ENCODE measurements at places on chromosomes 5 and 9.

GRCh38 chr5:179316111-179316551, 29.1 kb downstream of the ADAMTS2 start:
- no peak for DNase-seq

GRCh38 chr5:74500110-74500917, 140.2 kb downstream of the ENC1 start:
- DNase-seq, result no peak

GRCh38 chr9:75504721-75505120, 385.8 kb upstream of the PCSK5 start:
- no peak for DNase-seq

GRCh38 chr5:113293068-113293974, 141.5 kb downstream of the TSSK1B start:
- no peak for DNase-seq

- no peak for DNase-seq
Observed at GRCh38 chr5:94945656-94946055, 327.2 kb downstream of the SLF1 start.

GRCh38 chr9:72586388-72587130, 65.2 kb downstream of the TMC1 start:
- DNase-seq, result no peak

DNA sequence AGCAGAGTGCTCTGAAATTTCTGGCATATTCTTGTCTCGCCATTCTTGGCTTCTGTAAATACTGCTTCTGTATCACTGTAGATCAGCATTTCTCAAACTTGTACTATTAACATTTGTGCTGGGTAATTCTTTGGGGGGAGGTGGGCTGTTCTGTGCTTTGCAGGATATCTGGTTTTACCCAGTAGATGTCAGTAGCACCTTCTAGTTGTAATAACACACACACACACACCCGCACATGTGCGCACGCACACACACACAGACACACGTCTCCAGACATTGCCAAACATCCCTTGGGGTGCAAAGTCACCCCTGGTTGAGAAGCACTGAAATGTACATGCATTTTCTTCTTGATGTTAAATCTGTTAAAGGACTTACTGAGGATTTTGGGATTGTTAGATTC, 304.1 kb downstream of the MAT2B start:
- DNase-seq, result no peak
